ENCODE measurements at places on chromosomes 13 and 19.

DNA sequence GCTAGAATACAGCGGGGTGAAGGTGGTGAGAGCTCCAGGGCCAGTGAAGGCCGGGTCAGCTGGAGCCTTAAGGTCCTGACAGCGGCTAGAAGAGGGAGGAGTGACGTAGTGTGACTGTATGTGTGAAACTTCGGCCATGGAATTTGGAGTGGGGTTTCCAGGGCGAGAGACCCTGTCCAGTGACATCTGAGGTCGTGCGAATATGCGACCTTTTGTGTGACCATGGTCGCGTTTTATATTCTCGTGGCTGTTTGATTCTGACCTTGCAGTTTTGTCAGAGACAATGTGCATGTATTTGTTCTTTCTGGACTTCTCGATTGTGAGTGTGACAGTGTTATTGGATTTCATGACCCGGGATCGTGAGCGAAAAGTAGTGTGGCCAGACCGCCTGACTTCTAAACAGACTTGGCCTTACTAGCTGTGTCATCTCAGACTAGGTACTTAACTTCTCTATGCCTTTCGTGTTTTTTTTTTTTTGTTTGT lies 405 bp upstream of the ZNF569 start:
- no peak for DNase-seq

DNA sequence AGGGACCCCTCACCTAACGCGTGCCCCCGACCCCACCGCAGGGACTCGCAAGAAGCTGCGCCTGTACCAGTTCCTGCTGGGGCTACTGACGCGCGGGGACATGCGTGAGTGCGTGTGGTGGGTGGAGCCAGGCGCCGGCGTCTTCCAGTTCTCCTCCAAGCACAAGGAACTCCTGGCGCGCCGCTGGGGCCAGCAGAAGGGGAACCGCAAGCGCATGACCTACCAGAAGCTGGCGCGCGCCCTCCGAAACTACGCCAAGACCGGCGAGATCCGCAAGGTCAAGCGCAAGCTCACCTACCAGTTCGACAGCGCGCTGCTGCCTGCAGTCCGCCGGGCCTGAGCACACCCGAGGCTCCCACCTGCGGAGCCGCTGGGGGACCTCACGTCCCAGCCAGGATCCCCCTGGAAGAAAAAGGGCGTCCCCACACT lies 4.7 kb upstream of the MYBPC2 start:
- no peak for DNase-seq

- DNase-seq = no peak
Measured at GRCh38 chr19:48726556-48726955, 7.0 kb upstream of the MAMSTR start.

- DNase-seq = no peak
Measured at GRCh38 chr13:34578471-34578870, 363.6 kb upstream of the NBEA start.

- DNase-seq = no peak
Measured at GRCh38 chr13:74372511-74372910, 238.3 kb upstream of the KLF12 start.

DNA sequence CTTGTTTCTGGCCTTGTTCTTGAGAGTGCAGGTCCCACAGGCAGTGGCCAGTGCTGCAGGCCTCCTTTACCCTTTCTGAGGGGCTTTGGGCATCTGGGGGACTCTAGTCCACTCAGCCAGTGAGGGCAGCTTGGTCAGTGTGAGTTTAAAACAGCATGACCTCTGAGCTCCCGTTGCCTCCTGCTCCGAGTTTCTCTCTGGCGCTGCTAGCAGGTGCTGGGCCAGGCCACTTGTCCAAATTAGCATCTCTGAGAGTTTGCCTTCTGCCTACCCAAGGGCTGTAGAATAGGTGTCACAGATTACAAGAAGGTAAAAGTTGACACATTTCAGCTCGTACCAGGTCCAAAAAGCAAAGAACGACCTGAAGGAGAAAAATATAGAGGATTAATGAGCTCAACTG lies 105.9 kb downstream of the SIPA1L3 start:
- DNase-seq = no peak

DNA sequence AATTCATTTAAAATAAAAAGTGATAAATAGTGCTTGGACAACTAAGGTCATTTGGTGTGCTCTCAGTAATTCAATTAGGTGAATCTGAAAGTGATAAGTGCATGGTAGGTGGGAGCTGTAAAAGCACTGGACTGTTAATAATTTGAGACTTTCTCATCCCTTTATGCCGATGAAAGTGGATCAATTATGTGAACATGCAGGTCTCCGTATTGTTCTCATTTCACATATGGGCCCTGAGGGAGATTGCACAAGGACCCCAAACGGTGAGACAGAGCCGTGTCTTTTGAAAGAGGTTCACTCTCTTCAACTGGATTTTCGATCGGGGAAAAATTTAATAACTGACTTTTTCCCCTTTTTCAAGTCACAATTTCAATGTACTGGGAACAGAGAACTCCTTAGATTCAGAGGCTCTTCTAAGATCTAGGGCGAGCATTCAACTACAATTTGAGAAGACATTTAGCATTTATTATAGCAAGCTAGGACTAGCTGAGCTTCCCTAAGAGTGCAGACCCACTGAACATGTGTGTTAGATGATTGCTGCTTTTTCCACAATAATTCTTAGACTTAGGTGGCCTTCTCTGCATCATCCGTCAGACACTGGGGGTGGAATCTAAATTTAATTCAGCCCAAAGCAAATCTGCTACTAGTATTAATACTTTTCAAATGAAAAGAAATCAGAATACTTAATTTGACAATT lies 347.6 kb downstream of the OXGR1 start:
- DNase-seq = no peak

DNA sequence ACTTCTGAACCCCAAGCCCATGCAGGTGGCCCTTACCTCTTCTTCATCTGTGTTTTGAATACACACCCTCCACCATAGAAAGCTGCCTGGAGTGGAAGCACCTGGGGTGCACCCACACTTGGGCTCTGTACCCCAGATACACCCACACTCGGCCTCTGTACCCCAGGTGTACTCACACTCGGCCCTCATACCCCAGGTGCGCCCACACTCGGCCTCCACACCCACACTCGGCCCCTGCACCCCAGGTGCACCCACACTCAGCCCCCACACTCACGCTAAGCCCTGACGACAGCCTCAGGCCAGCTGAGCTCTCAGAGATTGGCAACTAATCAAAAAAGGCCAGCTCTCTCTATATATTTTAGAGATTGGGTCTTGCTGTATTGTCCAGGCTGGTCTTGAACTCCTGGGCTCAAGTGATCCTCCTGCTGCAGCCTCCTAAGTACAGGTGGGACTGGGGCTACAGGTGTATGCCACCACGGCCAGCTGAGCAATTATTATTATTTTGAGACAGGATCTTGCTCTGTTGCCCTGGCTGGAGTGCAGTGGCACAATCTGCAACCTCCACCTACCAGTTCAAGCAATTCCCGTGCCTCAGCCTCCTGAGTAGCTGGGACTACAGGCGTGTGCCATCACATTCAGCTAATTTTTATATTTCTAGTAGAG lies 68.9 kb downstream of the PEX11G start:
- no peak for DNase-seq

DNA sequence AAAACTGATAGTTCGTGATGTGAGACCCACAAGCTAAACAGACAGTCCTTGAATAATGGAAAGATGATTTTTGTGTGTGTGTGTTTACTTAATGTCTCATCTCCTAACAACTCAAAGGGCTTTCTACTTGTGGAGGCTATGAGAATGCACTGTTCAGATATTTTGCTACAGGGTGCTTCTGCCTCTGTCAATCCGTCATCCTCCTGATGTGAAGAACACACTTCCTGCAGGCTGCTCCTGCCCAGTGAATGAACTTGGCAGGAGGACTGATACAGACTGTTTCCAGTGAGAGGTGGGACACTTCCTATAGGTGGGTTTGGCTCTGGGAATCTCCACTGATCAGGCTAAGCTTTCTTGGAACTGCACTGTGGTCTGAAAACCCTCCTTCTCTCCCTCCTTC lies 168.4 kb upstream of the STARD13 start:
- DNase-seq = no peak

DNA sequence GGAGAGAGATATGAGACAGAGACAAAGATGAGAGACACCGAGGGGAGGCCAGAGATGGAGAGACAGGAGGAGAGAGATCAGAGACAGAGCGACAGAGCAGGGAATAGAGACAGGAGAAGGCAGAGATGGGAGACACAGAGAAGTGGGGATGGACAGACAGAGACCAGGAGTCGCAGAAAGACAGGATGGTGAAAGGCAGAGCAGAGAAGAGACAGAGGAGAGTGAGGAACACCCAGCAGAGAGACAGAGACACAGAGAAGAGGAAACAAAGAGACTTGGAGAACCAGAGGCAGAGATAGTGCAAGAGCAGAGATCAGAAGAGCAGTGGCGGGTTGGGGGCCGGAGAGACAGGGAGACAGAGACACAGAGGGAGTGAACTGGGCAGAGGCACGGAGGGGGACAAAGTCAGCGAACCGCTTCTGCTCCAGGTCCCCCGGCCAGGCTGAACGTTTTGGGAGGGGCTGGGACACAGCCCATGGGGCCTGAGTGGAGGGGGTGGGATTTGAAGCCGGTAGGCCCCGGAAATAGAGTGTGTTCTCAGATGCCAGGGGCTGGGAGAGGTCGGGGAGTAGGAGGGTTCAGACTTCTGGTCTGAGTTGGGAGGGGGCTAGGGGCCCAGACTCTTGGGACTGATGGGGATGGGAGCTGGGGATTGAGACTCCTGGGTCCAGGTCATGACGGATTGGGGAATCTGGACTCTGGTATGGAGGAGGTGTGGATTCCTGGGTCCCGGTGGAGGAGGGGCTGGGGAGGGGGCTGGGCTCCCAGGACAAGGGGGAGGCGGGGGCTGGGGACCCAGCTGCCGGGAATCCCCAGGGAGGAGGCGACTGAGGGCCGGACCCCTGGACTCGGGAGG lies 654 bp downstream of the ZNF579 start:
- DNase-seq = no peak
